H9 (cell line): ENCODE measurements at places on chromosomes 6 and 20.

DNA sequence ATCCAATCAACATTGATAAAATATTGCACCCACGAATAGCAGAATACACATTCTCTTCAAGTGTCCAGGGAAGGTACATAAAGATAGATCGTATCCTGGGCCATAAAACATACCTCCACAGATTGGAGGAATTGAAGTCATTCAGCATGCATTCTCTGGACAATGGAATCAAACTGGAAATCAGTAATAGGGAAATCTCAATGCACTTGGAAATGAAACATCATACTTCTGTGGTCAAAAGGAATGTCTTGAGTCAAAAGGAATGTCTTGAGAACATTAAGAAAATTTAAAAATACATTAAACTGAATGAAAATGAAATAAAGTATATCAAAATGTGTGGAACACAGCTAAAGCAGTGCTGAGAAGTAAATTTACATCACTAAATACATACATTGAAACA is 138.8 kb downstream of the TFAP2A start:
- DNase-seq = no peak

DNA sequence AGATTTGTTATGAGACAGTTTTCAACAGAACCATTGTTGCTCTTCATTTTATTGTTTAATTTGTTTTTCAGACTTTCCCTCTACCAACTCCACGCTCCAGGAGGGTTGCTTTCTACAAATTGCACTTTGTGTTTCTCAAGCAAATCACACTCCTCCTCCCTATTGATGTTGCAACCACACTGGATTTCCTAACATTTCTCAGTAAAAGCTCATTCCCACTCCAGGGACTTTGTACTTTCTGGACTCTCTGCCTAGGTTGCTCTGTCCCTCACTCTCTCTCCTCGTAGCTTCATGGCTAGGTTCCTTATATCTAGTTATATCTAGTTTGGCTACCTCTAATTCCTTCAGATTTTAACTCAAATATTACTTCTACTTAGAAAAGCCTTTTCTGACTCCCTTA is 20.3 kb downstream of the PGK2 start:
- no peak for DNase-seq

DNA sequence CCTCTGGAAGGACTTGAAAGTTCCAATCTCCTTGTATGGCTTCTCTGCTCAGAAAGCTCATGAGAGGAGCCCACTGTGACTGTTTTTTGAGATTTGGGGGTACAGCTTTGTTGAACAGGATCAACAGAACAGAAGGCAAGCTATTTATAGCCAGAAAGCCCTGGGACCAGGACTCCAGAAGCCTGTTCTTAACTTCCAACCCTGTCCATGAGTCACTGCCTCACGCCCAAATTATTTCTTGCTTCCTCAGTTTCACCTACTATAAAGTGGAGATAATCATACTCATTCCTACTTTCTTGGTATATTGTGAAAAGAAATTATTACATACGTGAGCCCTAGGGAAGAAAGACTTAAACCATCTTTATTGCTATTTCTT is 100.9 kb upstream of the MARCKS start:
- DNase-seq = no peak

DNA sequence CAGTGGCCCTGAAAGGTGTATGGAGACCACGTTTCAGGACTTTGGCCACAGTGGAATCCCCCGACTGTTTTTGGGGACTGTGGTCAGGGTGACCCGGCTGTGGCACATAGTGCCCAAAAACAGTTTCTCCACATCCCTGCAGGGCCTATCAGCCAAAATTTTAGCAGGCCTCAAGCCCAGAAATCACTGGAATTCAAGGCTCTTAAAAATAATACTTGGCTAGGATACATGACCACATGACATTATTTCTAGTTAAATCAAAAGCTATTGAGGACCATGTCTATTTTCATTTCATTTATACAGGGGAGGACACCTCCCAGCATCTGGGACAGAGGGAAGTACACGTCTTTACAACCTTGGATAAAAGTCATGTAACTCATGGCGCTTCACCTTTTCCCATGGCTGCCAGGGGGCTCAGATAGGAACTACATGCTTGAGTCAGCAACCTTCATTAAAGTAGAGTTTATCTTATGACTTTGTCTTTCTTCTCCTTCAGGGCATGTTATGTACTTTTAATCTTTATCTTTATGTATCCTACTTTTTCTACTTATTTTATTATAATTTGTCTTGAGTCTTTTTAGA is 70.8 kb upstream of the CD93 start:
- DNase-seq = no peak

DNA sequence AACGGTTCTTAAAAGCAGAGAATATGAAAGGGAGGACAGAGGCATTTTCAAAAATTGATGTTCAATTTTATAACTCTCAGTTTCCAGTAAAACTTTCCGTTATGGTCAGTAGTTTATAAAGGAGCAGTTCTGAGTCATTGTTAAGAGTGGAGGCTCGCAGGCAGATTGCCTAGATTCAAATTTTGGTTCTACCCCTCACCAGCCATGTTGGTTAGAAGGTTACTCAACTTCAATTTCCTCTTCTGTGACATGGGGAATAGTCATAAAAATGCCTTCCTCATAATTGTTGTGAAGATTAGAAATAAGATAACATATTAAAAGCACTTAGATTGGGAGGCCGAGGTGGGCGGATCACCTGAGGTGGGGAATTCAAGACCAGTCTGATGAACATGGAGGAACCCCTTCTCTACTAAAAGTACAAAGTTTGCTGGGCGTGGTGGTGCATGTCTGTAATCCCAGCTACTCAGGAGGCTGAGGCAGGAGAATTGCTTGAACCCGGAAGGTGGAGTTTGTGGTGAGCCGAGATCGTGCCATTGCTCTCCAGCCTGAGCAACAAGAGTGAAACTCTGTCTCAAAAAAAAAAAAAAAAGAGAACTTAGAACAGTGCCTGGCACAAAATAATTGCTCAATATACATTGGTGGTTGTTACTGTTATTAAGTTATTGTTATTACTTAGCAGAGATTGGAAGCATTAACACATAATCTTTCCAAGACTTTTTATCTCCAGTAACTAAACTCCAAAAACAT is 348.9 kb downstream of the NRN1 start:
- no peak for DNase-seq

DNA sequence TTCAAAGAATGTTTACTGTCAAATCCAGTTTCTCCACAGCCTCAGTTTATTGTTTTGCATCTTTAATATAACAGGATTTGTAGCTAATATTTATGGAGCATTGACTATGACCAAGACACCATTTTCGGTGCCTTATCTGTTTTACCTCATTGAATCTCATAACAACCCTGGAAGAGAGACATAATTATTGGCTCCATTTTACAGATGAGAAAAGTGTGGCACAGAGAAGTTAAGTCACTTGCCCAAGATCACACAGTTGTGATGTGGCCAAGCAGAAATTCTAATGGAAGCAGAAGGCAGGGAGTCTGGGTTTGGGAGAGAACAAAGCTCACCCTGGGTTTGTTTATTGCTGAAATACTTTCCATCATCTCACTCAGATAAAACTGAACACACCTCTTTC is 17.5 kb upstream of the NFATC2 start:
- no peak for DNase-seq

DNA sequence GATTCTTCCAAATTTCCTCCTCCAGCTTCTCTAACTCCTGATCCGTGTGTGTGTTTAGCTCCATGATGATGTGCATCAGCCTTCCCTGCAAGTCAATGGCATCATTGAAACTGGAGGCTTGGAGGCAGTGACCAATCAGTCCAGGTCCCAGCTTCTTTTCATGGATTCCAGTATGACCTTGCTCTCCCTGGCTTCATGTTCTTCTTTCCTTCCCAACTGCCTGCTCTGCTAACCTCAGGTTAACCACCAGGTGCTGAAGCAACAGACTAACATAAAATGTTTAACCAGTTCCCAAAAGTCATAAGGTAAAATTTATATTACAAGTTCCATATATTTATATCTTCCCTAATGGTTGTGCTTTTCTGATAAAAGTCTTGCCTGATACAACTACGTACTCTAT is 512.8 kb upstream of the EPHA7 start:
- peak; percentile 28 for DNase-seq

DNA sequence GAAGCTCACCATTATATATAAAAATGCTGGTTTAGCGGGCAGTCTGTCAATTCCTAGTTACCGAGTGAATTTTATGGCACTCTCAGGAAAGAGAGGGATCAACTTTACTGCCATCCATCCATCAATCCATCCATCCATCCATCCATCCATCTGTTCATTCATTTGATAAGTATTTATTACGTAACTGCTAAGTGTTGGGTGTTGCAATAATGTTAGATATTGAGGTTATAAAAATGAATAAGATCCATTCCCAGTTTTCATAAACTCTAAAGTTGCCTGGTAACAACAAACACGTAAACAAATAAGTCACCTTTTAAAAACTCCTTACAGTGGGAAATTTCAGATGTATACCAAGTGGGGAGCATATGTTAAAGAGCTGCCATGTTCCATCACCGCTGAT is 36.8 kb downstream of the SASH1 start:
- DNase-seq = no peak

DNA sequence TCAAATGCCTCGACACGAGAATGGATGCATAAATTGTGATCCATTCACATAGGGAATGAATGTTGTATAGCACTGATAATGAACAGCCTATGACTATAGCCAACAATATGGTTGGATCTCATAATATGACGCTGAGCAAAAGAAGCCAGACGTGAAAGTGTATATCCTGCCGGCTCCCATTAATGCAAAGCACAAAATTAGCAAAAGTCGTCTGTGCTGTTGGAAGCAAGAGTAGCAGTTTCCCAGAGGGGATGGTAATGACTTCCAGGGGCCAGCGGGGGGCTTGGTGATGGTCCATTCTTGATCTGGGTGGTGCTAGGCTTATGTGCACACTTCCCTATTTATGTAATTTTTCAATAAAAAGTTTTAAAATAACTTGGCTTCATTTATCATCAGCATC is 1.0 kb upstream of the TAGAP start:
- no peak for DNase-seq

GRCh38 chr20:39395478-39396291 is 433.5 kb downstream of the DHX35 start:
- DNase-seq = no peak

DNA sequence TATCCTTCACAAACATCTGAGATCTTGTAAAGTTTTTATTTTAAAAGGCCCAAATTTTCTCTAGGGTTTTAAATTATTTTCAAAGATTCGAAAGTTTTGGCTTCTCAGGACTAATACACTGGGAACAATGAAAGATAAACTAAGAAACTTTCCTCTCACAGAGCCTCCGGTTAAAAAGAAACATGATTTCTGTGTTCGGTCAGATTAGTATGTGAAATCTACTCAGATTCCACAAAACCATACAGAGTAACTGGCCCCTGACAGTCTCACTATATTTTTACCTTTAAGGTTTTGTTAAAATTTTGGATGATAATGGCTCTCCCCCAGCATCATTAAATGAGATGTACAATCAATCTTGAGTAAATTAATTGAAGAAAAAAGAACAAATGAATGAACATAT is 471.0 kb downstream of the COL12A1 start:
- DNase-seq = no peak

GRCh38 chr20:58719258-58719657 is 26.7 kb downstream of the NPEPL1 start:
- peak; percentile 20 for DNase-seq

- peak; percentile 77 for DNase-seq
Observed at GRCh38 chr20:17854307-17854903, 114.2 kb downstream of the SNX5 start.

GRCh38 chr6:75155631-75156030 is 50.2 kb downstream of the COL12A1 start:
- no peak for DNase-seq

- DNase-seq = no peak
Observed at GRCh38 chr6:148551226-148551625, 195.6 kb upstream of the UST start.

DNA sequence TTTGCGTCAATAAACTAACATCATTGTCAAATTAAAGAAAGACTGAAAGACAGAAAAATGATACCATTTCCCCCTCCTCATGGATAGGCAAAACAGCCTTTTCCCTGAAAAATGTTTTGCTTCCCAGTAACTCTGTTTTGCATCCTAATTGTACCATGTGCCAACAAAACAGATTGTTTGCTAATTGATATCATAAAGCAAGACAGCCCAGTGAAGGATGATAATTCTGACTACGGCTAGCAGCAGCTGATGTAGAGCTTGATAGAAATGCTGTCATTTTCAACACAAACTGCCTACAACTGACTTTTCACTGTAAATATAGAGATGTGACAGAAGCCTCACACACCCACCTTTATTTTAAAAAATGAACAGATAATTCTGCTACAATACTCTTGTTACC is 1061.6 kb downstream of the HACE1 start:
- DNase-seq = no peak

DNA sequence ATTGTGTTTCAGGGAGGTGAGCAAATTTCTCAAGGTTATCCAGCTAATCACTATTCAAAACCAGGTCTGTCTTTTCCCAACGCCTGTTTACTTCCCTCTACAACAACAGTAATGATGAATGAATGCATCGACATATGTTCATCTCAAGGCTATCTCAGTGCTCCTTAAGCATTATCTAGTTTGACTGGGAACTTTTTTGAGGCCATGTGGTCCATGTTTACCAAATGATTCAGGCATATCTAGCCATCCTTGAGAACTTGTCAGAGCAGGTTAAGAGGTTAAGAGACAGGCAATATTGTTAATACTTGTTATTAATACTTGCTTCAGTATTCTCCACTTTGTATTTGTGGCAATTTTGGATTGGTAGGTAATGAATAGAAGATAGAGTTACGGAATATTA is 1038.4 kb upstream of the FLRT3 start:
- no peak for DNase-seq

GRCh38 chr6:21049572-21049971 is 515.3 kb downstream of the CDKAL1 start:
- DNase-seq = no peak

GRCh38 chr6:141988954-141989705 is 143.6 kb upstream of the GJE1 start:
- DNase-seq = peak; percentile 69

GRCh38 chr20:16258766-16259165 is 314.5 kb downstream of the KIF16B start:
- DNase-seq = no peak

DNA sequence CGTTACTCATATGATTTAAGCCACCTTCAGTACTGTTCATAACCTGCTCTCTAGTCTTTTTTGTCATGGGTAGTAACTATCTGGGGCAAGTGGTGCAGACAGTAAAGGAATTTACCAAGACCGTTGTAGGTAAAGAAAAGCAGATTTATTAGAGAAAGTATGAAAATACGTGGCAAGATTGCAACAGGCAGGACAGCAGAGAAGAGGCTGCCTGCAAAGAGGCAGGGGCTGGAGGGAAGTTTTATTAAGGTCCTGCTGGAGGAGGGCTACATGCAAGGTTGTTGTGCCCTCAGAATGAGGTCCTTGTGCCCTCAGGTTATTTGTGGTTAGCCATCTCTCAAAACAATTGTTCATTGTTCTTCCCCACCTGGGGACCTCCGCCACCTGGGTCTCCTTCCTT is 444.3 kb downstream of the BCKDHB start:
- no peak for DNase-seq

- no peak for DNase-seq
Observed at GRCh38 chr6:111750153-111750552, 123.1 kb downstream of the FYN start.

GRCh38 chr20:43559147-43559987 is 540 bp downstream of the SGK2 start:
- no peak for DNase-seq
